CD4-positive, alpha-beta T cell treated with Interferon gamma for 1 hour (primary cell): ENCODE measurements at places on chromosomes 4 and X.
A peak's percentile ranks its signal among the peaks of the same experiment; 100 is the strongest.

DNA sequence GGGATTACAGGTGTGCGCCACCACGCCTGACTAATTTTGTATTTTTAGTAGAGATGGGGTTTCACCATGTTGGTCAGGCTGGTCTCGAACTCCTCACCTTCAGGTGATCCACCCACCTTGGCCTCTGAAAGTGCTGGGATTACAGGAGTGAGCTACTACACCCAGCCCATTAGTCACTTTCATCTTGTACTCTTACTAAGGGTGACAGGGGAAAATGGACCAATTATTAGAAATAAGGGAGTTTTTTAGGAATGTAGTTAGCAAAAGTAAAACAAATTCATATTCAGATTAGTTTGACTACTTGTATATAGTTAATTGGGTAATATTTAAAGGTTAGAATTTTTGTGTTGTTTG is 26.1 kb downstream of the SMARCA5 start:
- no peak for DNase-seq

- DNase-seq, result no peak
These were observed 65.9 kb downstream of the WWC2 start for GRCh38 chr4:183164963-183165362.

DNA sequence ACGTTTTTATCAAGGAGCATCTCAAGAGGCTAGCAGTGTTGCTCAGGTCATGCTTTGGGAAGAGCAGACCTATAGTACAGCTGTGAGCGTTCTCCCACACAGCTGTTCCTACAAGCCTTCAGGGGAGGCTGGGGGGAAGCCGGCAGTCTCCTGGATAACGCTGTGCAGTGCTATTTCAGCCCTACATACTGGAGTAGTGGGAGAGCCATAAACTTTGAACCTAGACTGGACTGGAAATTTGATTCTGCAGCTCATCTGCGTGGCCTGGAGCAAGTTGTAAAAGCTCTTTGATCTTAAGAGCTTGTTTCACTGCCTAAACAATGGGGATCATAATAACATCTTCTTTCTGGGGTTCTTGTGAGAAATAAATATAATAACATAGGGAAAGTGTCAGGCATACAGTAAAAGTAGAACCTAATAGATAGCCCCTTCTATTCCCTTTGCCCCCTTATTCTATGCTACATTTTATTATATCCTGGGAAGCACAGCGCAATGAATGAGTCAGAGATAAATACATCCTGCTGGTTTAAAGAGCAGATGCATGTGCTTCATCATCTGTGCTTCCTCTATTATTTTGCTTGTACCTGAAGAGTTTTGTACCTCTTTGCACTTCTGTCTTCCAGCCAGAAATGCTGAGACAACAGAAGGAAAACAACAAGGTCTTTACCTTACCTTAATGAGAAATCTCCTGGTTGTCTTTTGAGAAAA is 14.7 kb upstream of the AMBN start:
- no peak for DNase-seq

GRCh38 chrX:117936118-117936517 is 180.5 kb downstream of the KLHL13 start:
- no peak for DNase-seq

GRCh38 chrX:98480606-98481005 is 1596.9 kb downstream of the RPA4 start:
- no peak for DNase-seq

DNA sequence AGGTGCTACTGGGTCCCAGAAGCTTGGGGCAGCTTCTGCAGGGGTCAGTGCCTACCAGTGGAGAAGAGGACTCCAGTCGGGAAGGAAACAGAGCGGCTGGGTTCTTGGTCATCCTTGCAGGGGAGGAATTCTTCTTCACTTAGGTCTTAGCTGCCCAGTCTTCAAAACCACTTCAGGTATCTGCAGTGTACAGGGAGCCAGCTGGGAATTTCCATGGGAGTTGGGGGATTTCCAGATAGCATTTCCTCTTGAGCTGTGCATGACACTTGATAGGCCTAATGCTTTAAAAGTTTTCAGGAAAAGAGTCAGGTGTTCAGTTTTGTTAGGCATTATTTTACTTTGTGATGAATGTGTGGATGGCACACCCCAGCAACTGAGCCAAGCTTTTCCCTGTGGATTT is 58.1 kb upstream of the ENPP6 start:
- DNase-seq, result no peak

GRCh38 chrX:111100191-111100590 is 4.2 kb downstream of the PAK3 start:
- no peak for DNase-seq

- no peak for DNase-seq
These were observed 33.1 kb upstream of the CYP4V2 start for GRCh38 chr4:186158021-186158813.

DNA sequence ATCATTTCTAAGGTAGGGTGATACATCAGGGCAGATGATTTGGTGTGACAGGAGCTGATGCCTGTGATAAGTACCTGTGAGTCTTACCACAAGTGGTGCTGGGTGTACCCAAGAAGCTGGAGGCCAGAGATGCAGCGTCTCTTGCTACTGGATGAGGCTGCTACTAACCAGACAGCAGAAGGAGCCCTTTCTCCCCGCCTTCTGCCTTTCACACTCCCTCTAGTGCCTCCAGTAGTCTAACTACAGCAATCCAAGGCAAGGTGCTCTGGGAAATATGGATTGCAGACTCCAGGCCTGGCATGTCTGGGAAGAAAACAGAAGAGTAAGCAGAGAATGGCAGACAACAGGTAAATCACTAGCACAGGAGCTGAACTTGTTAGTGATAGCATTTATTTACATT is 470.8 kb downstream of the NKX6-1 start:
- no peak for DNase-seq

DNA sequence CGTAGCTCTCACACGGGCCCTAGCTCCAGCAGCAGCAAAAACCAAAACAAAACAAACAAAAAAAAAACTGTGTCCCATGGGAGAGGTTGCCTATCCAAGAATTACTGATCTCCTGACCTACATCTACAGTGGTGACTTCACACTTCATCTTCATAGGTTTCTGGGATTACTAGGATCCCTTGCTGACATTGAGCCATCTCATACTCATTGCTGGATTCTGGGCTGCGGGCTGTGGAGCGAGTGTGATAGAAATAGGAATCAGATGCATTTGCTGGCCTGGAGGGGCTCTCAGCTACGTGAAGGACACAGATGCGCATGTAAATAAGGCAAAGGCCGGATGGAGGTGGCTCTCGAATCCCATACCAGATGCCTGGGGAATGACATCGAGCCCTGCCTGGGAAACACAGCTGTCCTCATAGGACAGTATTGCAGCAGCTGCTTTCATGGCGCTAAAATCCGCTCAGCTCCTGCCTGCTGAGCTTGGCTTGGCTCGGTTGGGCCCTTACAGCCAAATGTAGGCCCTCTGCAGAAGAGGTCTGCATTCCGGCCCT is 41.7 kb downstream of the CNGA2 start:
- no peak for DNase-seq

GRCh38 chr4:139840773-139841172 is 175.2 kb downstream of the MGST2 start:
- no peak for DNase-seq

DNA sequence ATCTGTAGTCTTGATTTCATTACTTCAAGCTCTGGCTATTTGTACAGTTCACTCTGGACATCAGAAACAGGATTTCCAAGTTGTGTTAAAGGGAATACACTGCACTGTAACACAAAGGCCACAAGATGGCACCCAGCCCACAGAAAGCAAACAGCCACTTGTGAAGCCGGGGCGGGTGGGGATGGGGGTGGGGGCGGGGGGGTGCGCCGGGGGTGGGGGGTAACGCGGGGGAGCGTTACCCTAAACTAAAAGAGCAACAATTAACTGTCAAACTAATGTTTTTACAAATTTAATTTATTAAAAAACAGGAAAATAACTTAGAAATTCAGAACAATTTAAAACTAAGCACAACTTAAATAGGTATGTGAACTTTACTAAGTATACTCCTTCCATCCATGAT is 27.3 kb downstream of the PRDX4 start:
- peak; percentile 32 for DNase-seq

DNA sequence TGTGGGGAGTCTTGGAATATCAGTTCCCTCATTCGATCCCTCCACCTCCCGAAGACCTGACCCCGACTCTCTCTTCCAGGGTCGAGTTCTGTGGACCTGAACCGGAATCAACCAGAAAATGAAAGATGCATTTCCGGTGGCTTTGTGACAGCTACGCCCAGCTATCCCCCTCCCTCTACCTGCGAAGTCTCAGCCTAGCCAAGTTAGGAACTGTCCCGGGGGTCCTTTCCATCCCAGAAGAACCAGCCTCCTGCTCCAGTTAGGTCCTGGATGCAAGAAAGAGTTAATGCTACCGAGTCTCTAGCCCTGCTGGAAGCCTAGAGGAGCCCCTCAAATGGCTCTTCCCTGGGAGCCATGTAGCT is 13.4 kb upstream of the ETDC start:
- DNase-seq, result no peak

DNA sequence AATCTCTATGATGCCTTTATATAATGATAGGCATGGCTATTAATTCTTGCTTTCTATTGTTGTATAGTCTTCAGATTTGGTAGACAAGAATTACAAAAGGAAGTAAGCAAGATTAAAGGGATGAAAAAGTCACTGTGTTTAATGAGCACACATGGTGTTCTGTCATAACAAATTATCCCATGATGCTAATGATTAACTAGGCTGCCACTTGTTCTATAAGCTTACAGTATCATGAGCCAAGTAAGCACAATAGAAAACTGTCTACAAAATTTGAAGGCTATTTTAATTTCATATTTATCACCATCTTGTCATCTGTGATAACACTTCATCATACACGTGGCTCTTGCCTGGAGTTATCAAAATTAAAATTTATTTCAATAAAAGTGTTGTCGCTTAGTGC is 466.7 kb downstream of the GASK1B start:
- no peak for DNase-seq

DNA sequence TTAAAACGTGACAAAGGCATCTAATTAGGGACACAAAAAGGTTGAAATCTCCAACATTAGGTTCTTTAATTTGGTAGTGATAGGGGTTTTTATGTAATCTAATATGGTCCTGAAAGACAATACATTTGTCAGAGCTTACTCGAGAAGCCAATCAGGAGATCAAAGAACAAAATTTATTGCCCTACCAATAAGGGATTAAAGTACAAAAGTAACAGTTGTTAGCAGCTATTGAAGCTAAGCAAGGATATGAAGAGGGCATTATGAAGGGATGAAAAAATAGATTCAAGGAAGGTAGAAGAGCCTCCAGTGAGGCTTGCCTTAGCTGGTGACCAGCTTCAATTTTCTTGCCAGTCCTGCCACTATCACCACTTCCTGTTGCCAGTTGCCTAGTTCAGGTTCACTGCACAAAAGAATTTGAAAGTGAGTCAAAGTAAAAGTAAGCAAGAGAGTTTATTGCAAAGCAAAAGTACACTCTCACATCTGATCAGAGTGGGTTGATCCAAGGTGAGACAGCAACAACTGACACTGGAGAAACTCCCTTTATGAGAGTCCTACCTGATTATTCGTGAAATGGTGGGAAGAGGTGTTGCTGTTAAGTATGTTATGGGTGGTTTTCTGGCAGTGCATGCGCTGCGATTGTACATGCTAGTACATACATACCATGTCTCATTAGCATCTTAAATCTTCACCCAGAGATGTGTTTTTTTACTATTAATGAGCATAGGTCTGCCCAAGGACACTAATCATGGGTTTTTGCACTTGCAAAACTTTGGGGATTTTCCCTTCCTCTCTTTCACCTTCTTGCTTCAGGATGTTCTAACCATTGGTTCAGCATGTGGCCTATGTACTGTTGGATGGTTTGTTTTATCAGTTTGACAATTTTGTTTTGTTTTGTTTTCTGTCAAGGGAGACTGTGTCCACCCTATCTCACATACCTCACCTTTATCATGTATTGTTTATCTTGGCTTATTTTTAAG is 263.2 kb upstream of the ITM2A start:
- no peak for DNase-seq

DNA sequence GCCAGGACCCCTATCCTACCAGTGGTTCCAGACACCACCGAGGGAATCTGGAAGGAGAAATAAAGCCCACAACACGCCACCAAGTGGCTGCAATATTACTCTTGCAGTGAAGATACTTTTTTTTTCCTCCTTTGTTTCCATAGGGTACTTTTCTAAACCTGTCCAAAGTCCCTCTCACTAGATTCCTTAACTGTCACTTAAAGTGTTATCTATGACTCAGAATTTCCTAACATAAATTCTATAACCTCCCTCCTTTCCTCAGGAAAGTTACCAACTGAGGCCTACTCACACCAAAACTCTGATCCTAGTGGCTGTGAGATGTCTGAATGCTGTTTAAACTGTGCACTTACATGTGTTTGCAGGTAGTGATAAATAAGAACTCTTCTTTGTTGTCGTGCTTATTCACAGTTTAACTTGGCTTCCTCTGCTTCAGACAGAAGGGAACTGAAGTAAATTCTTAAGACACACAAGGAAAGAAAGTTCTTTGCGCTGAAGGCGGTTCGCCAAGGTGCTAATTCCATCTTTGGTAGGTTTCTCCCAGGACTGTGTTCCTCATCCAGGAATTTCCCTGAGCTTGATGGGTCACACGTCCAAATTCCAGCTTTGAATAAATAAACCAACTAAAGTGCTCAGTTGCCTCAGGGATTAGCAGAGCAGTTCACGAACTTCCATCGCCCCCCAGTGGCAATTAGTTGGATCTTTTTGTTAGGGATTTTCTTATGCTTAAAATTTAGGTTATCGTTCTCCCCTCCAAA is 10.7 kb upstream of the HCCS start:
- DNase-seq, result no peak

DNA sequence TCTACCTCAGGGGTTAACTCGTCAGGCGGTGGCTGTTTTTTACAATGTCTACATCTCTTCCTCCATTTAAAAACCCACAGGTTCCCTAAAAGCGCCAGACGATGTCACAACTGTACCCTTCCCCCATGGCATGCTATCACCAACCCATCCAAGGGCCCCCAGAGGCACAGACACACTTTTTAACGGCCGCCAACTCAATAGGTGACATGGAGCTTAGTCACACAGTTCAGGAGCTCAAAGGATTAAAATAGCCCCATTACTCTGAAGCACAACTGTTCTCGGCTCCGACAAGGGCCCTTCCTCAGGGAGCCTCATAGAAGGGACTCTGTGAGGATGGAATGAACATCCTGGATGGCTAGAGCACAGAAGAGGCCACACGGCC is 12.4 kb downstream of the SH3KBP1 start:
- peak; percentile 46 for DNase-seq

DNA sequence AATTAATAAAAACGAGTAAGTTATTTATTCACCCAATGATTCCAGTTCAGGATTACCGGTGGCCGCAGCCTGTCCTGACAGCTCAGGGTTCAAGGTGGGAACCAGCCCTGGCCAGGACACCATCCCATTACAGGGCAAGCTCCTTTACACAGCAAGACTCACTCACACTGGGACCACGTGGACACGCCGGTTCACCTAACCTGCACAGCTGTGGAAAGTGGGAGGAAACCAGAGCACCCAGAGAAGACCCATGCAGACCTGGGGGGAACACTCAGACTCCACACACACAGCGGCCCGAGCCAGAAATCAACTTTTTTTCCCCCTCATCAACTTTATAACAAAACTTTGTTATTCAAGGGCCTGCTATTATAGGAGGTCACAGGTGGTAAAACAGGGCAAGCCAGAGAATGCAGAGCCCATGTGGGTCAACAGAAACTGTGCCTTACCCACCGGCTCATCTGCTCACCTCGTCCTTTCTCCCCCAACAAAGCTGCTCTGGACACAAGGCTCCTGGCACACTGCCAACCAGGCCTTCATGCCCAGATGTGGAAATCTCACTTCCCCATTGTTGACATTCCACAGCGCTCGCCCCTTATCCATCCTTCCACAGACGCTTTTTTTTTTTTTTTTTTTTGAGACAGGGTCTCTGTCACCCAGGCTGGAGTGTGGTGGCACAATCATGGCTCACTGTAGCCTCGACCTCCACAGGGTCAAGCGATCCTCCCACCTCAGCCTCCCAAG is 8.0 kb upstream of the ODAPH start:
- no peak for DNase-seq
